NCI-H510A (cell line): ENCODE measurements at places on chromosomes 6 and 20.

GRCh38 chr6:14885498-14885897 is 360.4 kb upstream of the JARID2 start:
- no peak for DNase-seq

DNA sequence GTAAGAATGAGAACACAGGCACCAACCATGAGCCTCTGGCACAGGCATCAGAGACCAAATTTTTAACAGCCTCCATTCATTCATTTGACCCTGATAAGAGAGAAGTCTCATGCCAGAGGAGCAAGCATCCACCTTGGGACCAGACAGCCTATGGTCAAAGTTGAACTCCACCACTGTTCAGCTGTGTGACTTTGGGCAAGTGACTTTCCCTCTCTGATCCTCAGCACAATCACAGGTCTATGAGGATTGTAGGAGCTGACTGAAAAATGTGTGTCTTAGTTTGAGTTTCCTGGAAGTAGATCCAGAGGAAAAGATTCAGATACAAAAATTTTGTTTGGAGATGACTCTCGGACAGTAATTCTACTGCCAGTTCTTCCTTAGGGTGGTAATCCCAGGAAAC is 645.1 kb upstream of the DEFB115 start:
- DNase-seq, result no peak

- no peak for DNase-seq
Observed at GRCh38 chr6:32092760-32093497, 16.2 kb downstream of the TNXB start.

GRCh38 chr6:42781546-42781795 is 381 bp upstream of the BICRAL start:
- no peak for DNase-seq

- no peak for DNase-seq
Observed at GRCh38 chr20:37528446-37529213, 954 bp upstream of the BLCAP start.

DNA sequence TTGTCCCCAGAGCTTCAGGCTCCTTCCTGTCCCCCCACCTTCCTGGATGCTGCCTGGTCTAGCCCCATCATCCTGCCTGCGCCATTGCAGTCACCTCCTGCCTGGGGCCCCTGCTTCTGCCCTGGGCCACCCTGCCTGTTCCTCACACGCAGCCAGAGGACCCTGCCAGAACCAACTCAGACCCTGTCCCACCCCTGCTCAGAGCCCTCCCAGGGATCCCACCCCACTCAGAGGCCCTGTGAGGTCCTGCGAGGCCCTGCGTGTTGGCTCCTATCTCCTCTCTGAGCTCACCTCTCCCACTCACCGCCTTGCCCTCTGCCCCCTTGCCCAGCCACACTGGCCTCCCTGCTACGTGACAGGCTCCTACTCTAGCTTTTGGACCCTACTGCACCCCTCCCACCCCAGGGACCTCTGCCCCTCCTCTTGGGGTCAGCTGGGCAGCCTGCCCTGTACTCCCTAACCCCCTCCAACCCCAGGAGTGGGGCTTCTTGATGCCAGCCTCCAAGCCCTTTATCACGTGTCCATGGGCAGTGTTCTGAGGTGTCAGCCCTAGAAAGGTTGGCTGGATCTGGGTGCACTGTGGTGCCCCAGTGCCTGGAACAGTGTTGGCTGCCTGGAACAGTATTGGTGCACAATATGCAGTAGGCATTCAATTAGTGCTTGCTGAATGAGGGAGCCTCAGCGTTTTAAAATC is 68.3 kb downstream of the CEBPB start:
- DNase-seq, result no peak

DNA sequence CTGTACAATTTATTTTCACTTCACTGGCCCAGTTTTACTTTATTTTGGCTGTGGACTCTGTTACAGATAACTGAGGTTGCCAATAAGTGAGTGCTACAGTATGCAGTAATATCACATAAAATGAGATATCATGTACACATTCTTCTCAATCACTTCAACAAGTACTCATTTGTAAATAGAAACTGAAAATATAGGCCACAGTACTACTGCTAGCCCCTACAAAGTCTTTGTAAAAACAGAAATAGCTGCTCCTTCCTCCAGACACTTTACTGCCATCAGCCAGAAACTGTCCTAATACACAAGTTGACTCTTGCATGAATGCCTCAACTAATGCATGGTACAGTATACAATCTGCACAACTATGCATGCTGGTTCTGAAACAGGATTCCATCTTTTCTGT is 9.2 kb downstream of the DTNBP1 start:
- DNase-seq, result no peak

GRCh38 chr6:148868901-148869300 is 122.1 kb downstream of the UST start:
- DNase-seq, result no peak

DNA sequence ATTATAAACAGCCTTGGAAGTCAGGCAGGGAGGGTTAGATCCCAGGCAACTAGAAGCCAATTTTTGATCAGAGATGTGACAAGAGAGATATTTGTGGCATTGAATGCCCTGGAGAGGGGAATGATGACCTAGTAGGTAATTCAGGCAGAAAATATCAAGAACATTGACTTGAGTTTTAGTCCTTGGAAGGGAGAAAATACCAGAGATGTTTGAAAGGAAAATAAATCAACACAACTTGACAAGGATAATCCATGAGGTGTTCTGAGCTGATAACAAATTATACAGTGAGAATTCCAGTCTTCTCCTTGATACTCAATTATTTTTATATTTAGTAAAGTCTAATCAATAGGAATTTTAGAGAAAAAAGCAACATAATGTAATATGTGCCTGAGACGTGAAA is 10.6 kb upstream of the MARCKS start:
- DNase-seq, result no peak

- DNase-seq, result no peak
Observed at GRCh38 chr6:155259204-155259603, 4.6 kb upstream of the CLDN20 start.

DNA sequence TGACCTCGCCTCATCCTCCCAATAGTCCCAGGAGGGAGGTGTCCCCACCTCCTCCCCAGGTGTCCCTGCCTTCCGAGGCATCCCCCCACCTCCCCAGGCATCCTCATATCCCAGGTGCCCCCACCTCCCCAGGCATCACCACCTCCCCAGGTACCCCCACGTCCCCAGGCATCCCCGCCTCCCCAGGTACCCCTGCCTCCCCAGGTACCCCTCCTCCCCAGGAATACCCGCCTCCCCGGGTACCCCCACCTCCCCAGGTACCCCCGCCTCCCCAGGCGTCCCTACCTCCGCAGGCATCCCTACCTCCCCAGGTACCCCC is 198.9 kb downstream of the SYNDIG1 start:
- no peak for DNase-seq

- no peak for DNase-seq
Observed at GRCh38 chr20:36385503-36385902, 79.4 kb downstream of the DLGAP4 start.

DNA sequence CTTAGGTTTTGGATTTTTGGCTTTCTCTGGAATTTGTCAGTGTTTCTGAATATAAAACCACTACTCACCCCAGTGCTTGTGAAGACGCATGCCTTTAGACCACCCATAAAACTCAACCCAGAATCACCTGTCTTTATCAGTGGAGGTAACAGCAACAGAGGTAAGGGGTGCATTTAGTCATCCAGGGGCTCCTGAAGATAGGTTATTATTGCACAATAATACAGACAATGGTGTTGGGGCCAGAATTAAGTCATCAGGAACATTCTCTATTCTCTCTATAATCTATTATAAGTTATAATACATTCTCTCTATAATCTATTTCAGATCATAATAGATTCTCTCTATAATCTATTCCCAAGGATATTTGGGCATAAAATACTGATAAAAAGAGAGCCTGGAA is 100.2 kb upstream of the KCNQ5 start:
- no peak for DNase-seq

DNA sequence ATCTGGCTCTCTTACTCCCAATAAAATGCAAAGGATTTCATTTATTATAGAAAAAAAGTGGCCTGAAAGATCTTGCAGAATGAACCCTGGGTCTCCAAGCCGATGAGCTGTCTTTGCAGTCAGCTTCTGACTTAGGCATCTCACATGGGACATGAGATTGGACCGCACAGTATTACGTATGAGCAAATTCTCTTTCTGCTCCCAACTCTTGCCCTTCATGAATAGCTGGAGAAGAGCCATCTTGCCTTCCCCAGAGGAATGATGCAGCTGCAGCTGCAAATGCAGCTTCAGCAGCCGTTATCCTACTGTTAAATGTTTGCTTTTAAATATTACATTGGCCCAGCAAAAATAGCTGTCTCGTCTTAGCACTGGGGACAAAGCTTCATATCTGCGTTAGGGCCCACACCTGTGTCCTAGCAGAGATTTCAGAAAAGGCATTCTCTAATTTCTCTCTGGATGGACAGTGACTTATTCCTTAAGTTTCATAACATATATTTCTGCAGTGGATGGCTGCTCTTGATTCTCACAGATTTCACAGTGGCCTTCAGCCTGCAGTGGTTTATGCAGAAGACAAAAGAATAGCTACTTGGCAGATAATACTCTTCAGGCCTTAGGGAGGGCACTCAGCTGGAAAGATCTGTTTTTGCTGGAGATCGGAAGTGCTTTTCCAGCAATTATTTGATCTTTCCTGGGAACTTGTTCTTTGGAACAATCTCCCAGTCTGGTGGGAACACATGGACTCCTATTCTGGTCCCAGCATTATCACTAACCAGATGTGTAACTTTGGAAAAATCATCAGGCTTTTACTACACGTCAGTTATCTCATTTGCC is 129.2 kb downstream of the FYN start:
- DNase-seq, result no peak

GRCh38 chr20:6914986-6915385 is 147.5 kb downstream of the BMP2 start:
- no peak for DNase-seq

- DNase-seq, result no peak
Observed at GRCh38 chr6:37273690-37274089, 15.7 kb upstream of the TMEM217 start.

DNA sequence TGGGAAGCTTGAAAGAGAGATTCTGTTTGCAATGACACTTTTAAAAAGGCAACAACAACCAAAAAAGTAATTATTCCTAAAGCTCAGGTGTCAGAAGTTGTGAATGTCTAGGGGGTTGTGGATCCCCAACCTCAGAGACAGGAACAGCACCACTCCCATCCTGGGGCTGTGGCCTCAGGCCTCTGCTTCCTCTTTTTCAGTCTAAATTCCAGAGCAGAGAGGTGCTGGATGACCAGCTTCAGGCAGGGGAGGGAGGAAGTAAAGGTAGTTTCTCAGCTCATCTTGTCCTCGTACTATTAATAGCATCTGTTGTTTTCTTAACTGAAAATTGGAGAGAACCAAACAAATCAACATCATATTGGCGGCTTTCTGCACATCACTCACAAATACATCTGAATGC is 8.3 kb downstream of the NT5E start:
- no peak for DNase-seq

GRCh38 chr6:106397431-106397830 is 36.9 kb downstream of the CRYBG1 start:
- no peak for DNase-seq

DNA sequence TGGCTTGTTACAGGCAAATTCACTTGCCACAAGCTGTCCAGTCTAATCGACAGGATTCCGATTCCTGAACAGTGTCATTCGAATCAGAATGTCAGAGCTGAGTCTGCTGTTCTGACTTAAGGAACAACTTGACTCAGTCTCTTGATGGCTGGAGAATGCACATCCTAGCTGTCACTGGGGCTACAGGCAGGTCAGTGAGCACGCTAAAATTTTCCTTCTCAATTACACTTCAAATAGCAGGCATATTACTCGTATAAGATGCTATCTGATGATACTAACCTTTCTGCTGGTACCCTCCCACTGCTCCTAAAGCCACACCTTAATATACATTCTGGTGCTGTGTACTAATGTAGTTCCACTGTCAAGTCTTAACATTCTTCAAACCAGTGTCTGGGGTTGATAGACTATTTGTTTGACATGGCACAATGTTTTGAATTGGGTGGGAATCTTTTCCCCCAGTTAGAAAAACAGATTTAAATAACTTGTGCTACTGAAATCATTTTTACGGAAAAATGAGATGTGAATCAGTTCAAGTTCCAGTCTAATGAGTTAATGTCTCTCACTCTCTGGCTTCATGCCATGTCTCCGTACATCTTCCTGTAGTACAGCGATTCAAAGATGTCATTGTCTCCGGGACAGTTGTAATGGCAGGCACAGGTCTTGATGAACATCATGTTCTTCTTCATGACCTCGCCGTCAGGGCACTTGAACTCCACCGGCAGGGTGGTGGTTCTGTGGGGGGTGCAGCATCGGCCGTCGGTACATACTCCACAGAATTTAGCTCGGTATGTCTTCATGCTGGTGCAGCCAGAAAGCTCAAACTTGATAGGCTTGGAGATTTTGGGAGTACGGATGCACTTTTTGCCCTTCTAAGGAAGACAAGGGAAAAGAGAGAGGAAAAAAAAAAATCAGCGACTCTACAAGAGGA is 2.2 kb downstream of the CCN2 start:
- no peak for DNase-seq

DNA sequence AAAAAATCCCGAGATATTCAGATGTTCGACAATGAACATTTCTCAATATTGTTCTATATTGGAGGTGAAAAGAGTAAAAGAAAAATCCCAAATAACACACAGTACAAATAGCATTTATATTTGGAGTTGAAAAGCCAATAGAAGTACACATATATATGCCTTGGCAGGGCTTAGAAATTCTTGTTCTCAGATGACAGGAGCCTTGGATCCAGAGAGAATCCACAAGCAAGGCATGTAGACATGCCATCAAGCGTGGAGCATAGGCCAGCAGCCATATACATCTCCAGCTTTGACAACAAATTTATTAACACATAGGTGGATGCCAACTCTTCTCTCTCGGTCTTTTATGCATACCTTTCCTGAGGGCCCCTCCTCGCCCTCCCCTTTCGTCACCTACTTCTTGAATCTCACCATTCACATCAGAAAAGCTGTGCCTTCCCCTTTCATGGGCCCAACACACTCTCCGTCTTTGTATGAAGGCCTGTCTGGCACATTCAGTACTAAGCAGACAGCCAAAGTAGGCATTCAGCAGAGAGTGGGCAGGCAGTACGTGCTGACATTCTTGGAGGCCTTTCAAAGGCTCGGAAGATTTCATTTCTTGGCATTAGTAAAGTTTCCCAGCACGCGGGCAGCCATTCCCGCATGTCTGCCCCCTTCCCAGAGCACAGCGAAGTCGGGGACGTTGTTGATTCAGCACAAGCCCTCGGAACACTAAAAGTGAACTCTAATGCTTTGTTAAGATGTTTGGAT is 18.2 kb downstream of the NEDD9 start:
- DNase-seq, result no peak

DNA sequence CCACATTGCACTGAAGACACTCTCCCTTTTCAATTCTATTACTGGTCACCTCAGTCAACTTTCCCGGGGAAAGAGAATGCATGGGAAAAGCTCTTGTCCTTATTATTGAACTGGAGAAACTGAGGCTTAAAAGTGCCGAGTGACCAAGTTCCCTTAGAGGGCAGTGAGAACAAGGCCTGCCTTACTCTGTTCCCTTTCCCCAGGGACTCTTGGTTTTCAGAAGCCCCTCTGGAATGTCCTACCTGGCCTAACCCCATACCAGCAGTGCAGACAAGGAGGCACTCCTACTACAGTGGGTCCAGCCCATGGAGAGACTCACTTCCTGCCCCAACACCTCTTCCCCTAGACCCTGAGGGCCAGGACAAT is 6.1 kb downstream of the SRXN1 start:
- no peak for DNase-seq

- no peak for DNase-seq
Observed at GRCh38 chr6:105449756-105450390, 47.0 kb upstream of the PREP start.

- DNase-seq, result no peak
Observed at GRCh38 chr6:138765896-138766655, 7.5 kb upstream of the CCDC28A start.

- no peak for DNase-seq
Observed at GRCh38 chr6:53382421-53382820, 33.7 kb upstream of the ELOVL5 start.
